ENCODE measurements at places on chromosomes 13 and 19.

GRCh38 chr19:294946-295686 lies 3.9 kb upstream of the PLPP2 start:
- peak; percentile 57 for DNase-seq

DNA sequence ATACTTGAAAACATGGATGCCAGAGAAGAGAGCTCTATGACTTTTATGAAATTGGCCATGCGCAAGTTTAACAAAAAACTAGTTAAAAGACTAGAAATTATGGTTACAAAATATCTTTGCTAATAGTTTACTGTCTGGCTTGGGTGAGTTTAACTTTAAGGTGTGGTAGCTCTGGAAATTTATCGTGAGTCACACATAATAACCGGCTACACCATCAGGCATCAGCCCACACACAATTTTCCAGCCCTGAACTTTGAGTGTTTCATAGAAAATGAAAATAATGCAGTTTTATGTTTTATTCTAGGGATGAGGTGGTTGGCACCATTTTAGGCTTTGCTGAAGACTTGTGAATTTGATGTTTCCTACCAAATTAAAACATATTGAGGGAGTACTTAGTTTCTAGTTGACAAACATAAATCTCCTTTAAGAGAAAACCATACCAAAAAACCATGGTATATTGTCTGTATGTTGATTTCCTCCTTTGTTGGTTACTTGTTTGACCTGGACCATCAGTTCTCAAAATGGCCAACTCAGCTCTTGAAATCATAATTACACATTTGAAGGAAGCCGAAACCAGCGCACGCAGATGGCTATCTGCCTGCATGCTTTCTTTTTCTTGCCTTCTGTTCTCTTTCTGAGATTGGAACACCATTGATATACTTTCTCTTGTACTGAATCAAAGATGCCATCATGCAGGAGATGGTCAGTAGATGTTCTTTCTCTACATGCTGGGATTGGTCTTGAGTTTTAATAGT lies 125.1 kb downstream of the AKAP11 start:
- no peak for DNase-seq

GRCh38 chr13:21219036-21219381 lies 42.6 kb downstream of the MRPL57 start:
- no peak for DNase-seq

- DNase-seq, result no peak
These were observed 9.2 kb downstream of the UBE2S start for GRCh38 chr19:55398200-55398925.

DNA sequence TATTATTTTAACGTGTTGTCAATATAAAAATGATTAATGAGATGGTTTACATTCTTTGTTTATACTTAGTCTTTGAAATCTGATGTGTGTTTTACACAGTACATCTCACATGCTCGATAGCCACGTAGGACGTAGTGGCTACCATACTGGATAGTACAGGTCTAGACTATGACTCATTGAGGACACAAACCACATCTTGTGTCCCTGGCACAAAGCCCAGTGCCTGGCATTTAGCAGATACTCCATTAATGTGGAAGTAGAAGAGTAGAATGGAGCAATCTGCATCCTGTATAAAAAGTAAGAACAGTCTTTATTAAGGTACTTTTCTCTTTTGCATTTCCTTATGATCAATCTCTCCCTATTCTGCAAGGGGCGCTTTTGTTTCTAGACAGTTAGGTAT lies 49.0 kb upstream of the FRY start:
- DNase-seq, result peak; percentile 80

GRCh38 chr19:11203194-11204075 lies 6.1 kb upstream of the KANK2 start:
- DNase-seq, result peak; percentile 94

GRCh38 chr19:39828015-39828653 lies 5.8 kb downstream of the DYRK1B start:
- no peak for DNase-seq

DNA sequence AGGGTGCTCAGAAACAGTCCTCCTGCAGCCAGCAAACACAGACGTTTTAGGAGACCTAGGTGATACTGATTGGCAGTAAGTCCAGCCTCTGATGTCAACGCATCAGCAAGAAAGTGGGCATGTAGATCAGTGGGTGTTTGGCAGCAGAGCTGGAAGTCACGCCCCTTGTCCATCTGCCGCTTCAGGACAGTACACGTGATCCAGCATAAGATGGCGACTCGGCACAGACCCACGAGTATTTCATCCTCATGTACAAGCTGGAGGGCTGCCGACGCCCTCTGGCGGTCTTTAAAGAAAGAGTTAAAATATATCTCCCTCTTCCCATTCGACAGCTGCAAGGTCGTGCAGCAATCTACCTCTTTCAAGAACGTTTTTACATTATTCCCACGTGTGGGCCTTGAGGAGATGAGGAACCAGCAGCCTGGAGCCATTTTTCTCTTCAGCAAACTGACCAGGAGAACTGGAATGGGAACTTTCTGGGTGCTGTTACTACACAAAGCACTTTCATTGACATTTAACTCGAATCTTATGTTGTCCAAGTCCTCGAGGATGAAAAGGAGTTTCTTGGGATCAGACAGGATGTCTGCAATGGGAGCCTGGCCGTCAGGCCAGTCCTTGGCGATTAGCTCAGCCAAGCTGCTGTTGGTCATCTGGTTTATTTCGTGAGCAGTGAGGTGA lies 22.3 kb downstream of the NLRP11 start:
- no peak for DNase-seq

GRCh38 chr19:45587873-45588272 lies 3.3 kb upstream of the OPA3 start:
- DNase-seq, result no peak

- DNase-seq, result peak; percentile 70
These were observed 23.3 kb downstream of the SERP2 start for GRCh38 chr13:44396701-44397580.

DNA sequence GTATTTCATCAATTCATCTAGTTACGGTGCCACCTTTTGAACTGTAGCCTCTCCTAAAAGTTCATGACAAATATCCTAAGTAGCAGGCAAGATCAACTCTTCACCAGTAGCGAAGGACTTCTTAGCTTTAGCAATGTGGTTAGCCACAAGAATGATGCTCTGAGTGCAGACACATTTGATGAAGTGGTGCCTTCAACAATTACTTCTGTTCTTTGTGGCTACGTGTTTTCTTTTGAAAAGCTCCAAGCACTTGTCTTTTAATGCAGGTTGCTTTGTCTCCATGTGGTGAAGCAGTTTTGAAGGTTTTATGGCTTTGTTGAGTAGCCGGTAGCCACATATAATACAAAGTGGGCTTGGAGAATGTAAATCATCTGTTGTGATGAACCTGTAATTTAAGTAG lies 194.7 kb downstream of the B3GLCT start:
- no peak for DNase-seq

- peak; percentile 34 for DNase-seq
These were observed 7.9 kb downstream of the DCAF15 start for GRCh38 chr19:13959962-13960862.

DNA sequence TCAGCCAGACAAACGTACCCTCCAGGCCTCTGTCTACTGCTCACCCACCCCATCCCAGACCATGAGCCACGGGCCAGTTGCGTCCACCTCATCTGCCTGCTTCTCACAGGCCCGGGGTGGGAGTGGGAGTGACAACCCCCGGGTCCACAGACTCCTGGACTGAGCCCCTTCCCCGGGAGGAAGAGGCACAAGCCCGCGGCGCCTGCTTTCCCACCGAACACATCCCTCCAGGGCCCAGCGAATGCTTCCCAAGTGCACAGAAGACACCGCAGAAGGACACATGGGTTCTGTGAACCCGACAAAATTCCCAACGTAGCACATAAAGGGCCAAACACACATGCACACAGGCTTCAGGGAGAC lies 18.0 kb upstream of the PLPP2 start:
- DNase-seq, result no peak

DNA sequence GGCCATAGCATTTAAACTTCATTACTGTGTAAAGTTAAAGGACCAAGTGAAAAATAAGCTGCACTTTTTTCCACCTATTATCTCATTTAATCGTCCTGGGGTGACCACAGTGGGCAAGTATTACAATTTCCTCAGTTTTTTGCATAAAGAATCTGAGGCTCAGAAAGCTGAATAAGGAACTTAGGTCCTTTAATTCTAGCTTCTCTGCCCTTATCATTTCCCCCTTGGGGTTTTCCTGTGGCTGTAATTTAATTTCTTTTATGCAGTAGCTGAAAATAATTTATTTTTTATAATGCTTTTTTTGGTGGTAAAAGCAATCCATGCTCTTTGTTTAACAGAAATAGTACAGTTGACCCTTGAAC lies 59.8 kb upstream of the RCBTB2 start:
- DNase-seq, result no peak

GRCh38 chr13:43266936-43267615 lies 243.7 kb downstream of the DNAJC15 start:
- no peak for DNase-seq

DNA sequence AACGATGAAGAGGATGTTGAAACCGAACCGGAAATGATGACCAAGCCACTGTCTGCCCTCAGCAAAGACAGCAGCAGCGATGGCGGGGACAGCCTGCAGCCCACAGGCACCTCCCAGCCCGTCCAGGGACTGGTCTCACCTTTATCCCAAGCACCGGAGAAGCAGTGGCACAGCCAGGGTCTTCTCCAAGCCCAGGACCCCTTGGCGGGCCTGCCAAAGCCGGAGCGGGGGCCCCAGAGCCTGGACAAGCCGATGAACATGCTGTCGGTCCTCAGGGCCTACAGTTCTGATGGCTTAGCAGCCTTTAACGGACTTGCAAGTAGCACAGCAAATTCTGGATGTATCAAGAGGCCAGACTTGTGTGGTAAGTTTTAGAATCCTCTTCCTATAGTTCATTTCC lies 177.0 kb downstream of the ZNF536 start:
- no peak for DNase-seq

DNA sequence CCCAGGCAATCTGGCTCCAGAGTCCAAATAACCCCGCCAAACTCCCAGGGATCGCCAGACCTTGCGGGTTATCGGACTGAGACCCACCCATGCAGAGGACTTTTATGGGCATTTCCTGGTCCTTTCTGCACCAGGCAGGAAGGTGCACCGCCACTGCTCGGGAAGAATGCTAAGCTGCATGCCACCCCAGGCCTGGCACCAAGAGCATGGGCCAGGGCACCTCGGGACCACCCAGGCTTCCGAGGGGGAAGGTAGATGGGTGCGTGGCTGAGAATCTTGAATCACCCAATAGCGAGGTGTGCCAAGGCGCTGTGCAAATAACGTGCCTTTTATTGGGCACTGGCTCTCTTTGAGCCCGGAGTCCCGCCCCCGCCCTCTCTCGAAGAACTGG lies 422 bp upstream of the ZNF575 start:
- no peak for DNase-seq

DNA sequence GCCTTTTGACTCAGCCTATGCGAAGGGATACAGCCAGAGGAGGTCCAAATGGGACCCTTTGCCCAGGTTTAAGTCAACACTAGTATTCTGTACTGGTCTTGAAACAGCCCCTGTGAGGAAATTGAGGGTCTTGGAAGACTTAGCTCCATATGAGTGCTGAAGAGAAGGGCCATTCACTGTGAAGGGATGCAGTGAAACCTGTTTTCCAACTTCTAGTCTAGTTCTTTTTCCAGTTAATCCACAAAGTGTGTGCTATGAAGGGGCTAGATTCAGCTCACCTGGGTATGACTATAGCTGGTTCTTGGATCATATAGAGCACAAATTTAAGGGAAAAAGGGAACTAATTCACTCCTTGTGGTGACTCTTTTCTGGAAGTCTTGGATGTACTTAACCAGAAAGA lies 4.0 kb downstream of the ZBTB32 start:
- no peak for DNase-seq
